ENCODE measurements at places on chromosomes 2 and 18. TPM values are rescaled to one million over a fixed set of nuclear protein-coding genes. Genes with fewer than 3 reads are reported as not detected.

GRCh38 chr2:2931318-2932075, 446.1 kb downstream of the EIPR1 start:
- no peaks in the 10 kb centered on the region for H3K27me3 ChIP-seq
- no peaks in the 10 kb centered on the region for H3K36me3 ChIP-seq
- no peaks in the 10 kb centered on the region for H3K4me1 ChIP-seq
- no peak for DNase-seq
- no peak overlapping the region for H3K27ac ChIP-seq

Gene NT5DC4
- not detected for total RNA-seq

GRCh38 chr18:42126586-42126985, 171.6 kb downstream of the PIK3C3 start:
- no peak for DNase-seq
- H3K4me3 ChIP-seq, result no peak overlapping the region
- no peaks in the 10 kb centered on the region for H3K27me3 ChIP-seq
- no peak overlapping the region for H3K27ac ChIP-seq
- H3K36me3 ChIP-seq, result no peaks in the 10 kb centered on the region
- peaks cover 5% of the 10 kb centered on the region for H3K4me1 ChIP-seq

DNA sequence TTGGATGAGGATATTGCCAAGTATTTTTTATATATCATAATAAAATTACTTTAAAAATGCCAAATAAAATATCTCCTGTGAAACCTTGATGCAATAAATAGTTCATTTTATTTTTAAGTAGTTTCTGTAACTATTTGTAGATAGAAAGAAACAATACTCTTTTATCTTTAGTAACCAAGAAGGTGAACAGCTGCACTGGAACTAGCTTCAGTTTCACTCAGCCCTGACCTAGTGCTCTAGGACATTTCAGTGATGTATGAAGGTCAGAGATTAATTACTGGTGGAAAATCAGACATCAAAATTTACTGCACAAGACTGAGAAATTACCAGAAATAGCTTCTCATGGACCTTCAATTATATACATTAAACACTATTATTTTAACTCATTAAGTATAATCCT, 1305.0 kb downstream of the CNTNAP5 start:
- peaks cover 7% of the 10 kb centered on the region for H3K4me1 ChIP-seq
- DNase-seq, result no peak
- H3K36me3 ChIP-seq, result no peaks in the 10 kb centered on the region

Gene RAX
- 0.06 TPM for total RNA-seq

DNA sequence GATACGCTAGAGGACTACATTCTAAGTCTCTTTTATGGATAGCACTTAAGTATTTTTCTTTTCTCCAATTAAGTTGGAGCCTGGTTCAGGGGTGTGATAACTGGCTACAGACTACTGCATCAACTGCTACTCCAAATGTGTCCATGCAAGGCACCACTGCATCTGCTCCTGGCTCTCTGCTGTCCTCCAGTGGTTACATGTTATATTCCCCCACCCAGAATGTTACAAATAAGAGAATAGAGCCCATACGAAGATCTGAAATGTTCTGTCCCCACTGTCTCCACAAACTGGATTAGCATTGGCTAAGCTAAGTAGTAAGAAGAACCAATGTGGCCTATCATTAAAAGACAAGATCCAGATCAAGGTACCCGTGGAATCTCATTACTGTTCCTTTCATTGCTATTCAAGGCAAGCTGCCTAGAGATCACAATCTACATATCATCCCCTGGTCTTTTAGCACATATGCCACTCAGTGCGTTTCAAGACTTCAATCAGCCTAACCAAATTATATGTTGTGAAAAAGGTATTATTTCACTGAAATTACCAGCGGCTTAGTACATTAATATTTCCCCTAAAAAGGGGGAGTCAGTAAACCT, 308.3 kb upstream of the SLC8A1 start:
- H3K27ac ChIP-seq, result no peak overlapping the region
- DNase-seq, result peak; percentile 57
- H3K4me1 ChIP-seq, result no peaks in the 10 kb centered on the region
- H3K36me3 ChIP-seq, result no peaks in the 10 kb centered on the region
- no peak overlapping the region for H3K4me3 ChIP-seq
